ENCODE measurements at places on chromosomes 5 and 9.

DNA sequence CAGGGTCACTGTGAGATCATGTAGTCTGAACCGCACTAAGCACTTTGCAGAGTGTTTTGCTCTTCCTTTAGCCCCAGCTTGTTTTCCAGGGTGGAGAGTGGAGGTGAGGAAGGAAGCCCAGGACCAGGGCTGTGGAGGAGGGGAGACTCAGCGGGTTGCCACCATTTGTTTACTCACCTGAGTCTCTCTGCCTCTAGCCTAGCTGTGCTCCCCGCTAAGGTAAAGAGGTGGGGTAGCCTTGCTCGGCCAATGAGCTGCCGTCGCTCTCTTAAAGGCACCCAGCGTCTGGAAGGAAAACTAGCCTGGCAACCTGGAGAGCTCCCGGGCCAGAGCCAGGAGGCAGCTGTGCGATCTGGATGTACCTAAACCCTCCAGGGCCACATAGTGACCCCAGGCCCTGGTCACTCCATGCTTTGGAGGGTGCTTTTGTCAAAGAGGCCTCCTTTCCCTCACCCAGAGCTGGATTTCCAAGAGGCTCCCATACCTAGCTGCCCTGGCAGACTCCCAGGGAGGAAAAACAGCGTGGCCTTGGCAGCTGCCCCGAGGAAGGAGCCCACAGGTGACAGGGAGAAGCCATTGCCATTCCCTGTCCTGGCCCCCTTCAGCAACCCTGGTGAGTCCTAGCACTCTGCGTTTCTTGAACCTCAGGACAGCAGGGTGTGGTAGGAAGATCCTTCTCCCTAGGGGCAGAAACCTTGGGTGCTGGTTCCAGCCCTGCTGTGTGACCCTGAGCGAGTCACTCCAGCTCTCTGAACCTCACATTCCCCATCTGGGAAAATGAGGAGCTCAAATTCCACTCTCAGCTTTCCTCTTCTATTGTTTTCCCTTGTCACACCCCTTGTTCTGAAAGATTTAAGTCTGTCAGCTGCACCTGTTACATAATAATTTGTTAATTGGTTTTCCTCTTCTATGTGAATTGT, 42.4 kb upstream of the LARP1 start:
- no peak for DNase-seq

DNA sequence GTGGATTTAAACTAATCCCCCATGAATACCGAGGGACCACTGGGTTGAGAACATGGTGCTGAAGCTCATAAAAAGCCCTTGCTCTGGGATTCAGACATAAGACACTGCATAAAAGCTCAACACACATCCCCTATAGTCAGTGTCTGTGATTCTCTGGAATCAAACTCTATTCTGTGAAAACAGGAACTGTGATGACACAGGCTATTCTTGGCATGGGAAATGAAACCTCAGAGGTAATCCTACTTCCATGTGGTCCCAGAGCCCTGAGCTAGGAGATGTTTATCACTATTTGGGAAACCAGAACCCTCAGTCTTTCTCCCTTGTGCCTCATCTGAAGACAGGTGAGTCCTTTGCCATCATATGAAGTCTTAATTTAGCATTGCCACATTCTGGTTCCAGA, 135.4 kb upstream of the PRSS3 start:
- DNase-seq: no peak

GRCh38 chr5:113381791-113382190, 53.0 kb downstream of the TSSK1B start:
- no peak for DNase-seq

DNA sequence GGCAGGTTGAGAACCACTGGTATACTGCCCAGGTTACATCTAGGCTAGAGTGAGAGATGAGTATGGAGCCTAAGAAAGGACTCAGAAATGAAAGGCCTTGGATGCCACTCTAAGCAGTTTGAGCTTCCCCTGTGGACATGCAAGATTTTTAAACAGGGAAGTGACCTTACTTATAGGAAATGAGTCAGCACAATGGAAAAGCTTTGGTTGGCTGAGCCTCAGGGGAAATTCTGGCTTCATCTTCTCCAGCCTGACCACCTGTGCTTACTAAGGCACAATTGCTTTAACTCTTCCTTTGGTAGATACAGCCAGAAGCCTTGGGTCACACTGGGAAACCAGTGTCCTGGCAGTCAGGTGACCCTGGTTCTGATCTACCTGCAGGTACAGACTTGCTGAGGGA, 380.2 kb upstream of the ZNF462 start:
- no peak for DNase-seq

DNA sequence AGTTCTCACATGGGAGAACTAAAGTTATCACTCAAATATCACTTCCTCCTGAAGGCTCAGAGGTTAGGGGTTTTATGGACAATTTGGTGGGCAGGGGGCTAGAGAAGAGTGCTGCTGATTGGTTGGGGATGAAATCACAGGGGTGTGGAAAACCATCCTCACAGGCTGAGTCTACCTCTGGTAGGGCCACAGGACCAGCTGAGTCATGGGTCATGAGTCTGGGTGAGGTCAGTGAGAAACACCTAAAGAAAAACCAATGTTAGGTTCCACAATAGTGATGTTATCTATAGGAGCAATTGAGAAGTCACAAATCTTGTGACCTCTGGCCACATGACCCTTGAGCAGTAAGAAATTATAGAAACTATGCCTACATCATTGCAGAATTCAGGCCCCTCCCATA, 203.3 kb upstream of the TARS1 start:
- DNase-seq: no peak

GRCh38 chr5:34666392-34667080, 10.4 kb downstream of the RAI14 start:
- DNase-seq: no peak

- DNase-seq: no peak
Observed at GRCh38 chr5:67648201-67648671, 451.6 kb upstream of the CD180 start.

- no peak for DNase-seq
Observed at GRCh38 chr9:120431268-120431667, 148.7 kb downstream of the CDK5RAP2 start.

DNA sequence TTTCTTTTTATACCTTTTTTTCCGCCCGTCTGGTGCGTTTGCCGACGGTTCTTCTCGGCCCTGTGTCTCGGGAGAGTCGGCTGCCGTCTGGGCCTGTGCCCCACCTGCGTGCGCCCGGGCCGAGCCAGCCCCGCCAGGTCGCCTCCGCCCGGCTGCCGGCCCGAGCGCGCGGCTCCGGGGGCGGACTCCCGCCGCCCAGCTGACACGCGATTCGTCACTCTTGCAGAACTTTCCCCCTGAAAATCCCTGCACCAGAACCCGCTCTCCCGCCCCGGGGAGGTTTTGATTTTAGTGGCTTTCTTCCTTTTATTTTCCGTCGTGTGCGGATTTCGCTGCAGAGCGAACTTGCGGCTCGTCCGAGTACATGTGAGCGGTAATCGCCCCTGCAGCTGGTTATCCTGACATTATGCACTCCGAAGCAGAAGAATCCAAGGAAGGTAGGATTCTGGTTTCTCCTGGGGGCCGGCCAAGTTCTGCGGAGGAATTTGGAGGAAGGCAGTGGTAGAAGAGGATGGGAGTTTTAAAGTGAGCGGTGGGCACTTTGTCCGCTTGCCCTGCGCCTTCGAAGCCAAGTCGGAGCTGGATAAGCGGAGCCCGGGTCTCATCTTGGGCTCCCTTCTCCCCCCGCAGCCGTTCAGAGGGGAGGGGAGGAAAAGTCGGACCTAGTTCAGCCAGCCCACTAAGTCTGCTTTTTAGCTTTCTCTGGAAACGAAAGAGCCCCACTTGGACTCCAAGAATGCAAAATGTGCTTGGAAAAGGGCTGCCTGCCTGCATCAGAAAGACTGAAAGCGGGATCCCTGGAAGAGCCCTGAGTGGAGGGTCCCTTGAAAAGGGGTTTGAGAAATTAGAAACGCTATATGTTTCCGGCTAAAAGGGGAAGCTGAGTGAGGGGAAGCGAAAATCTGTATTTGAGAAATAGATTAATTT, at the start of gene TNFAIP8:
TSS of gene TNFAIP8 (plus strand) at position 335 of the 927 bp plus-strand sequence. CDS start at position 407, 72 bp downstream.
- DNase-seq: no peak

DNA sequence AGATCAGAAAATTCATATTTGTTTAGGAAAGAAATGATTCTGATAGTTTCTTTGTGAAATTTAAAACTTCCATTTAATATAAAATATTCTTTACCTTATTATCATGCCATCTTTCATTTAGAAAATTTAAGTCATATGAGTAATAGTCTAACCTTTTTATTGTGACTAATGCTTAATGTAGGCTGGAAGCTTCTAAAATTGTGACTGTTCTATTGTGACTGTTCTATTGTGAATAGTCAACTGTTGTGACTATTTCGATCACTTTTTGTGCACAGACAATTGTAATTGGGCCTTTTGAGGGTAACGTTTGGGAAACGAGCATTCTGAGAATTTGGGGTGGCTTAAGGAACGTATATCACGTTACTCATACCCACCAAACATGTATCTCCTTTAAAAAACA, 100.0 kb downstream of the PARP8 start:
- DNase-seq: no peak

DNA sequence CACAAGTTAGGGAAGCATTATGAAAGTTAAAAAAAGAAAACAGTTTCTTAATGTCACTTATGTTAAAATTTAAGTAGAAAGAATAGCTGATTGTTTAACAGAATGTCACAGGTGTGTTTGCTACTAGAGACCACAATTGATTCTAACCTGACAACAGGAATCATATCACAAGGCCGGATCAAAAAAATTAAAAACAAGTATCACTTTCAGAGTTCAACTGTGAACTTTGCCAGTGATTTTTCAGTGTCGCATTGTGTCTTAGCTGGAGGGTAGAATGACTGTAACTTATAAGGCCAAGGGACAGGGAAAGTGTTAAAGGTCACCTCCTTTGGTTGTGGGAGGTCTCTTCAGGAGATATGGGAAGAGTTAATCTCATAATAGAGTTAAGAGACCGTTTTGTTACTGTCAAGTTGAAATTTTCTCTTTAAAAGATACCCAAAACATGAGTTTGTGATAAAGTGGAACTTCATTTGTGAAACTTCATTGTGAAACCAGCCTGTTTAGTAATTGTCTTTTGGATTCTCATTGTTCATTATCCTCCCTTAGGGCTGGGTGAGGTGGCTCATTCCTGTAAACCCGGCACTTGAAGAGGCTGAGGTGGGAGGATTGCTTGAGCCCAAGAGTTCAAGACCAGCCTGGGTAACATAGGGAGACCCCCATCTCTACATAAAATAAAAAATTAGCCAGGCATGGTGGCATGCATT, 40.9 kb downstream of the CPEB4 start:
- DNase-seq: no peak

DNA sequence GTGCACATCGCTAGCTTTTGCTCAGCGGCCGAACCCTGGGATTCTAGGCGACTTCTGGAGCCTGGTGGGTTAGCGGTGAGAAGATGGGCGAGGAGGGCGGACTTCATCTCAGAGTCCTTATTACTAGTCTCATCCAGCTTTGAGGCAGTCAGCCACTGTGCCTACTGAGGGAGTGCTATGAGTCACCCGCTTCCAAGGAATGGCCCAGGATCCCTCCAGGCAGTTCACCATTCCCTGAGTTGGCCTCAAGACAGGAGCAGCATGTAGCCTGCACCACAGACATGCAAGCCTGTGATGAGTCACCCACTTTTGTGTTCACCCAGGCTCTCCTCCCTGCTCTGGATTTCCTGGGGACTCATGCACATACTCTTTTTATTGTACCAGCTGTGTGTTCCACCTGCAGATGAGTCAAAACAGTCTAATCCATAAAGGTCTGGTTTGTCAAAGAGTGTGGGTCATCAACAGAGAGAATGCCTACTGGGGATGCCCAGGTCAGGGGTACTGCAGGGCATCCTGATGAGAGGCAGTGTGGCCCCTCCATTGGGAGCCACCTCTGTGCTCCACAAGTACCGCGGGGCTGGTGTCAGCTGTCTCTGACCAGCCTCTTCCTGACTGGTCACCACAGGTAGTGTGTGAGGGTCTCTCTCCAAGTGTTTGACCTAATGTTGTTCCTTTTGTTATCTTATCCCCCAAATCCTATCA, 20.2 kb downstream of the SLC22A5 start:
- DNase-seq: no peak

DNA sequence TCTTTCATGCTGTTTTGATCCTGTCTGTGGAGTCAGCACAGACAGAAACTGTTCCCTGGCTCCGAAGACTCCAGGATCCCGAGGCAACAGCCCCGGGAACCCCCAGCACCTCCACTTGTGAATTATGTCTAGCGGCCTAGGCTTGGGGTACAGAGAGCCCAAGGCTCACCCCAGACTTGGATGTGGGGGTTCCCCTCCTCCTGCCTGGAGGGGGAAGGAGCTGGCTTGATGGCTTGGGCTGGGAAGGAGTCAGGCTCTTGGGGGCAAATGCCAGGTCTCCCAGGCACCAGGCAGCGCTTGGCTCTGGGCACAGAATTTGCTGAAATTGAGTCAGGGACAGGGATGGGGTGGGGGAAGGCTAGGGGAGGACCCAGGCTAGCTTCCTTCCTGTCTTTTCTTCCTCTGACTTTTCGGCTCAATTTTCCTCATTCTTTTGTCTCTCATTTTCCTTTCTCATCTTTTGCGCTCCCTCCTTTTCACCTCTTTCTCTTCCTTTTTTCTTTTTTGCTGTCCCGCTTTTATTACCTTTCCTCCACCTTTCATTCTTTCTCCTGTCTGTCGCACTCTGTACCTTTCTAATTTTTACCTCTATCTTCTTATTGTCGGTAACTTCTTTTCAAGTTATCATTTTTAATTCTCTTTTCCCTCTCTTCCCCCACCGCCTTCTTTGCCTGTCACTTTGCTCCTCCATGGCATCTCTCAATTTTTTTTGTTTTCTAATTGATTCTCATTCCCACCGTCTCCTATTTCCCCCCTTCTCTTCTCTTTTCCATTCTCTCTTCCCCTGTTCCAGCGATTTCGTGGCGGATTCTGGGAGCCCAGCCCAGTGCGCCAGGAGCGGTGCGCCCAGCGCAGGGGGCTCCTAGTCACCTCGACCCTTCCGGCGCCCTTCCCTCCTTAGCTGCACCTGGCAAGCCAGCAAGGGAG, 10.5 kb downstream of the MSX2 start:
- no peak for DNase-seq

DNA sequence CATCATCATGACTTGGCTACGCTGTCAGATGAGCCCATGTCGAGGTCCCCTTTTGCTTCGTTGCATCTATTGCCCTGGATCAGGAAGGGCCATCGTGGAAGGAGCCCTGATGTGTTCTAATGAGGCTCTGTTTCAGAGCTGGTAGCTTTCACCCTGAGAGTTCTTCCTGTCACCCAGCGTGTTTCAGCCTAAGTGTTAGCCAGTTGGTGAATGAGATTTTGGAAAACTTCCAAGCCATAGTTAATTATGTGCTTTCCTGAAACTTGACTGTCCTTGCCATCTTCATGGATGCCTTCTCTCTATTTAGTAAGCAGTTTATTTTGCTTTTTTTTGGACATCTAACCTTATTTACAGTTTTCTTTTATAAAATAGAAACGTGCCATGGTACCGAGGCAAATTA, 1695.4 kb upstream of the WWC1 start:
- DNase-seq: no peak

GRCh38 chr5:82160948-82161347, 117.2 kb downstream of the RPS23 start:
- no peak for DNase-seq

Data from stimulated activated CD8-positive, alpha-beta memory T cell treated with anti-CD3 and anti-CD28 coated beads, Interleukin-7, amount 100 ng/mL, for 1 hour (primary cell).